Activated CD4-positive, alpha-beta memory T cell treated with anti-CD3 and anti-CD28 coated beads, Interleukin-2, amount 10 ng/mL, durations not matched to agents 7 days and 5 days (primary cell): ENCODE measurements at places on chromosomes 12 and 14. TPM values are rescaled to one million over a fixed set of nuclear protein-coding genes. Genes with fewer than 3 reads are reported as not detected.
A peak's percentile ranks its signal among the peaks of the same experiment; 100 is the strongest.

GRCh38 chr14:99722741-99723140 is 38.6 kb downstream of the CYP46A1 start:
- peaks cover 6% of the 10 kb centered on the region for H3K27me3 ChIP-seq
- no peak overlapping the region for H3K4me3 ChIP-seq
- no peak overlapping the region for H3K27ac ChIP-seq
- H3K36me3 ChIP-seq = no peaks in the 10 kb centered on the region

DNA sequence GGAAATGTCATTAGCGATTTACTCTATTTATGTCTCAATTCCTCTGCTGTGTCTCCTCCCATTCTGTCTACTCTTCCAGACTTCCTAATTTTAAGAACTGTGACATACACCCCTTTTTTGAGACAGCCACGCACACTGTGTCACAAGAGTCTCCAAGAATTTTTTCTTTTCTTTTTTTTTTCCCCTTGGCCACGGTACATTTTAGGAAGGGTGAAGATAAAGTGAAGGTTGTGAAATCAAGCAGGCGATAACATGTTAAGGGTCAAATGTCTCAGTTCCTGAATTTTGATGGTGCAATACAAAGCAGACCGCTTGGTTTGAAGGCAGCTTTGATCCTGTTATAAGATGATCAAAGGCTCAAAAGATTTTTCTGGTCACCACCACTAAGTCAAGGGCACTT is 4.3 kb downstream of the OLR1 start:
- no peaks in the 10 kb centered on the region for H3K4me1 ChIP-seq
- no peaks in the 10 kb centered on the region for H3K36me3 ChIP-seq
- no peak for DNase-seq
- no peak overlapping the region for H3K4me3 ChIP-seq
- no peak overlapping the region for H3K27ac ChIP-seq
- H3K27me3 ChIP-seq = peaks cover 25% of the 10 kb centered on the region

- H3K36me3 ChIP-seq = no peaks in the 10 kb centered on the region
Observed at GRCh38 chr14:75969126-75969525, 12.7 kb downstream of the TGFB3 start.

DNA sequence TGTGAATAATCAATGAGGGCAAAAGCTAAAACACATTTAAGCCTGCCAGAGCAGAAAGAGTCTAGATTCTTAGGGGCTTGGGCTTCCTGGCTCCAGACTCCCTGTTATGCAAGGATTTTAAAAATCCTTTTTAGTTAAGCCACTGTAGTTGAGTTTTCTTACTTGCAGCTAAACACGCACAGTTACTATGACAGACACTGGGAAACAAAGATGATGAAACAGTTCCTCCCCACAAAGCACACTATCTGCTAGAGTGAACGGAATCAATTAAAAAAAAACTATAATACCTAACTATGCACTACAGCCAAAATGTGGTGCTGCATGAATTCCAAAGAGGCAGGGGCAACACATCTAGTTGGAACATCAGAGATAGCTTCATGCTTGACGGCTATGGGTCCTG is 28.2 kb downstream of the RPS6KA5 start:
- no peak overlapping the region for H3K4me3 ChIP-seq
- H3K27me3 ChIP-seq = no peaks in the 10 kb centered on the region
- no peak for DNase-seq
- H3K4me1 ChIP-seq = peaks cover 63% of the 10 kb centered on the region

GRCh38 chr12:111469401-111469800 is 63.7 kb downstream of the SH2B3 start:
- peaks cover 21% of the 10 kb centered on the region for H3K36me3 ChIP-seq
- DNase-seq = no peak
- H3K27me3 ChIP-seq = no peaks in the 10 kb centered on the region
- H3K4me1 ChIP-seq = no peaks in the 10 kb centered on the region

DNA sequence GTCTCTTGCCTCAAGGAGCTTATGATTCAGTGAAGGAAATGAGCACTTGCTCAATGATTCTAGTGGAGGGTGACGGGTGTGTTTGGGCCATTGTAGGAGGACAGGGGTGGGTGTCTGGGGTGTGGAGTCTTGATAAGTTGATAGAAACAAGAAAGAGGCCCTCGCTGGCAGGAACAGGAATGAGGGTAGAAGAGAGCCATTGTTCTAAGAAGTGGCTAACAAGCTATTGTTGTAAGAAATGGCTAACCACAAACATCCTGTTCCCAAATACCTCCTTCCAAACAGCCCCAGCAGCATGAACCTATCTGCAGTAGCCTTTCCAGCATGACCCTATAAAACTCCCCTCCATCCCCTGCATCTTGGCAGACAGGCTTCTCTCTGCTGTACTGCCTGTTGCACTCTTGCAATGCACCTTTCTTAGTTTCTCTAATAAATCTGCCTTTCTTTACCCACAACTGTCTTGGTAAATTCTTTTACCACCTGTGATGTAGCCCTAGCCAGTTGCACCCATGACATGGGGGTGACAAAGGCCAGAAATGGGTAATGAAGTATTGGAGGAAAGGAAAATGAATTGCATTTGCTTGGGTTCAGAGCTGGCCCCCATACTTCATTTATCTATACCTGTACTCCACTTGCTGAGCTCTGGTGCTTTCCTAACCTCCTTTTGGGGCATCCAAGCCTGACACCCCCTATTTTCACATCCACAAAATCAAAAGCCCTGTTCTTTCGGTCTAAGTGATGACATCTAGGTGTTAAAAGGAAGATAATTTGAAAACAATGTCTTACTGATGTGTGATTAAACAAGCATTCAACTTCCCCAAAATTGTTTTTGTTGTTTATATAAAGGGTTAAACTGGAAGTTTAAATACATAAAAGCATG is 389.1 kb downstream of the GRIN2B start:
- H3K27me3 ChIP-seq = peaks cover 3% of the 10 kb centered on the region
- DNase-seq = no peak
- H3K27ac ChIP-seq = peak overlapping the region; percentile 56
- peaks cover 15% of the 10 kb centered on the region for H3K4me1 ChIP-seq
- H3K36me3 ChIP-seq = no peaks in the 10 kb centered on the region

DNA sequence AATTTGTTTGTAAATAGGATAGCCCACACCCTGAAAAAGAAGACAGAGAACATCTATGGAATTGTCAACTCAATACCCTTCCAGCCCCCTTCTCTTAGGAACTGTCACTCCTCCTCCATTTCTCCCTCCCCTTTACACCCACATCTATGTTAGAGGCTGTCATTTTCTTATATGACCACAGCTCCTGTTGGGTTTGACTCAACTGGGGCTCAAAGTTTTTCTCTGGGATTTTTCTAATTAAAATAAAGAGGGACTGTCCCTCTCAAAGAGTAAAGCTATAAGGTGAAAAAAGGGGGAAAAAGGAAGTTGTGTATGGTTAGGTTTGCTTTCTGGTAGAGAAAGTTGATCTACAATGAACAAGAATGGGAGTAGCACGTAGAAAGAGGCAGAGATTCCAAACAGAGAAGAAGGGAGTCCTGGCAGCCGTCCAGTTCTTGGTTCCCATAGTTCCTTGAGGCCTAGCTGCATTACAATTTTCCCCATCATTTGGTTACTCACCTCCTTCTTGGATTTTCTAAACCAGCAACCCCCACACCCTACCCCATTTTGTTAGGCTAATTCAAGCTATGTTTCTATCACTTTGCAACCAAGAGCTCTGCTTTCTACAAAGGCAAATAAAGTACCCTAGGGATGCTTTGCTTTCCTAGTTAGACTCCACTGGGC is 44.3 kb upstream of the STK38L start:
- peaks cover 14% of the 10 kb centered on the region for H3K4me1 ChIP-seq
- H3K36me3 ChIP-seq = no peaks in the 10 kb centered on the region
- no peak for DNase-seq

TEX52 gene
- 0.20 TPM for total RNA-seq

WDHD1 gene
- 36.9 TPM for total RNA-seq

- no peak overlapping the region for H3K4me3 ChIP-seq
- H3K36me3 ChIP-seq = peaks cover 20% of the 10 kb centered on the region
- H3K4me1 ChIP-seq = peaks cover 6% of the 10 kb centered on the region
- no peaks in the 10 kb centered on the region for H3K27me3 ChIP-seq
- no peak for DNase-seq
- no peak overlapping the region for H3K27ac ChIP-seq
Observed at GRCh38 chr12:71790331-71790730, 35.7 kb downstream of the RAB21 start.

DNA sequence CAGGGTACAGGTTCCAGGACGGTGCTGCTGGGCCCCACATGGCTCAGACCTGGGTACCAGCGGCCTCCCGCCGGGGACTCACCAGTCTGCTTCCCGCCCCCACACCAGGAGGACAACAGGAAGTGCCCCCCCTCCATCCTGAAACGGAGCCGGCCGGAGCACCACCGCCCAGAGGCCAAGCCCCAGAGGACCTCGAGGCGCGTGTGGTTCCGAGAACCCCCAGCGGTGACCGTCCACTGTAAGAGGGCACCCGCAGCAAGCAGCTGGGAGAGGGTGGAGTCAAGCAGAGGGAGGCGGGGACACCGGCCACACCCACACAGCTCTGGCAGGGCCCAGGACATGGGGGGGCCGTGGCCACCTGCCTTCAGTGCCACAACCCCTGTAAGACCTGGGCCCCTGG is 8.1 kb downstream of the C14orf180 start:
- DNase-seq = no peak
- H3K27ac ChIP-seq = no peak overlapping the region
- H3K4me1 ChIP-seq = no peaks in the 10 kb centered on the region
- H3K27me3 ChIP-seq = no peaks in the 10 kb centered on the region
- no peak overlapping the region for H3K4me3 ChIP-seq

MANSC4 gene
- not detected for total RNA-seq

CMA1 gene
- total RNA-seq = not detected

GRCh38 chr12:69438539-69438938 is 31.6 kb upstream of the FRS2 start:
- H3K4me1 ChIP-seq = no peaks in the 10 kb centered on the region
- DNase-seq = no peak
- H3K4me3 ChIP-seq = no peak overlapping the region
- no peaks in the 10 kb centered on the region for H3K36me3 ChIP-seq

YEATS4 gene
- 45.0 TPM for total RNA-seq

FAIM2 gene
- 0.78 TPM for total RNA-seq

PLEKHA5 gene
- 15.2 TPM for total RNA-seq

GRCh38 chr14:81849714-81850113 is 316.1 kb upstream of the SEL1L start:
- no peaks in the 10 kb centered on the region for H3K4me1 ChIP-seq
- H3K27ac ChIP-seq = no peak overlapping the region
- no peaks in the 10 kb centered on the region for H3K27me3 ChIP-seq
- H3K4me3 ChIP-seq = no peak overlapping the region
- no peak for DNase-seq

SERPINA5 gene
- total RNA-seq = not detected

SHMT2 gene
- 224 TPM for total RNA-seq

AQP6 gene
- not detected for total RNA-seq

- no peak overlapping the region for H3K27ac ChIP-seq
- no peaks in the 10 kb centered on the region for H3K4me1 ChIP-seq
- no peaks in the 10 kb centered on the region for H3K27me3 ChIP-seq
Observed at GRCh38 chr14:80212023-80212397, 706 bp upstream of the DIO2 start.

DNA sequence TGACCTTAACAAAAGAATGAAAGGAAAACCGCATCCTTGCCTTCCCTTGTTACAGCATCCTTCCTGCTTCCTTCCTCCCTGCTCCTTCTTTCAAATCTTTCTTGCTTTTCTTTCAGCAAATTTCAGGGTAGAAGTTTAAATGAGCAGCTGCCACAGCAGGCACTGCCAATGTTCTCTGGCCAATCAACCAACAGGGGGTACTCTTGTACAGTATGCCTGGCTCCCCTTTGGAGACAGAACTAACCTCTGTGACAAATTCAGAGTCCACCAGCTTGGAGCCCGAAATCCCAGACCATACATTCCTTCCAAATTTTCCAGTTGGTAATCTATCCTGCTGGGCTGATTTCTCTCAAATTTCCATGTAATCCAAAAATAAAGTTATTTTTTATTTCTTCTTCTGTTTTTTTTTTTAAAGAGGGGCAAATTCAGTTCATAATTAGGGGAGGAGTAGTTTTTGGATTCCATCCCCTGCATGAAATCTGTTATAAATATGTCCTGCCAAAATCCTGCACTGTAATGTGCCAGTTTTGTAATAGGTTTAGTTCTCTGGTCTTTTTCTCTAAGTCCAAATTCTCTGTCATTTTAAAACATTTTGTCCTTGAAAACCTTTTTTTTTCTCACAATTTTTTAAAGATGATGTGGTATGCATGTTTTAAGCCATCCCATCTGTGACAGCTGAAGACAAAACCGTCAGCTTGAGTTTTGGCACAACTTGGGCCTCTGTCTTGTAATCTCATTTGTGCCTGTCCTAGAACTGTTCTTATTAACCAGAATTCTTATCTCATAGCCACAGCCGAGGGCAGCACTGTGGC is 610.0 kb upstream of the LMO3 start:
- no peaks in the 10 kb centered on the region for H3K36me3 ChIP-seq
- H3K27ac ChIP-seq = no peak overlapping the region
- no peak for DNase-seq
- no peaks in the 10 kb centered on the region for H3K4me1 ChIP-seq

GYS2 gene
- not detected for total RNA-seq

DNA sequence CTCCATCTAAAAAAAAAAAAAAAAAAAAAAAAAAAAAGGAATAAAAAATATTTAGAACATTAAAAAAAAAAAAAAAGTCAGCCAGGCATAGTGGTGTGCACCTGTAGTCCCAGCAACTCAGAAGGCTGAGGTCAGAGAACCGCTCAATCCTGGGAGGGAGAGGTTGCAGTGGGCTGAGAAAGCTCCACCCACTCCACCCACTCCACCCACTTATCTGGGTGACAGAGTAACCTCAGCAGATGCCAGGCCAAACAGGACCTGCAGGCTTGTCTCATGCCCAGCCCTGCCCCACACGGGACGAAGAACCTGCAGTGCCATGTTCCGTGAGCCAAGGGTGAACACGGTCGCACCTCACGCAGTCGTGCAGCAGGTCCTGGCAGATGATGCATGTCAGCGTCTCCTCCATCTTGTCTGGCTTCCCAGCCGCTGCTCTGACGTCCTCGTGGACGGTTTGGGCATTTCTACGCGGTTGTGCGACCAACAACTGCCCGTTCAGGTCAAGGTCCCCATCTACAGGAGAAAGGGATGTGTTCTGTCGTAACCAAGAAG is 28.6 kb downstream of the CHFR start:
- H3K27ac ChIP-seq = no peak overlapping the region
- peaks cover 2% of the 10 kb centered on the region for H3K4me1 ChIP-seq
- no peak overlapping the region for H3K4me3 ChIP-seq
- no peak for DNase-seq
- no peaks in the 10 kb centered on the region for H3K27me3 ChIP-seq

GRCh38 chr12:56150563-56150962 is 1.8 kb upstream of the MYL6B start:
- peaks cover 20% of the 10 kb centered on the region for H3K36me3 ChIP-seq
- peak overlapping the region; percentile 94 for H3K4me3 ChIP-seq
- H3K27me3 ChIP-seq = no peaks in the 10 kb centered on the region
- peaks cover 51% of the 10 kb centered on the region for H3K4me1 ChIP-seq

GRCh38 chr12:123427036-123427769 is 9.3 kb downstream of the RILPL2 start:
- H3K4me3 ChIP-seq = peak overlapping the region; percentile 10
- DNase-seq = peak; percentile 53
- H3K27ac ChIP-seq = peak overlapping the region; percentile 78
- peaks cover 40% of the 10 kb centered on the region for H3K4me1 ChIP-seq
